ENCODE measurements at places on chromosomes 12 and 14.

GRCh38 chr14:103472939-103473338 lies 49.7 kb downstream of the CKB start:
- no peak for DNase-seq

GRCh38 chr12:115255257-115255656 lies 571.3 kb upstream of the TBX3 start:
- no peak for DNase-seq

- no peak for DNase-seq
Observed at GRCh38 chr12:124629789-124630480, 62.5 kb upstream of the NCOR2 start.

DNA sequence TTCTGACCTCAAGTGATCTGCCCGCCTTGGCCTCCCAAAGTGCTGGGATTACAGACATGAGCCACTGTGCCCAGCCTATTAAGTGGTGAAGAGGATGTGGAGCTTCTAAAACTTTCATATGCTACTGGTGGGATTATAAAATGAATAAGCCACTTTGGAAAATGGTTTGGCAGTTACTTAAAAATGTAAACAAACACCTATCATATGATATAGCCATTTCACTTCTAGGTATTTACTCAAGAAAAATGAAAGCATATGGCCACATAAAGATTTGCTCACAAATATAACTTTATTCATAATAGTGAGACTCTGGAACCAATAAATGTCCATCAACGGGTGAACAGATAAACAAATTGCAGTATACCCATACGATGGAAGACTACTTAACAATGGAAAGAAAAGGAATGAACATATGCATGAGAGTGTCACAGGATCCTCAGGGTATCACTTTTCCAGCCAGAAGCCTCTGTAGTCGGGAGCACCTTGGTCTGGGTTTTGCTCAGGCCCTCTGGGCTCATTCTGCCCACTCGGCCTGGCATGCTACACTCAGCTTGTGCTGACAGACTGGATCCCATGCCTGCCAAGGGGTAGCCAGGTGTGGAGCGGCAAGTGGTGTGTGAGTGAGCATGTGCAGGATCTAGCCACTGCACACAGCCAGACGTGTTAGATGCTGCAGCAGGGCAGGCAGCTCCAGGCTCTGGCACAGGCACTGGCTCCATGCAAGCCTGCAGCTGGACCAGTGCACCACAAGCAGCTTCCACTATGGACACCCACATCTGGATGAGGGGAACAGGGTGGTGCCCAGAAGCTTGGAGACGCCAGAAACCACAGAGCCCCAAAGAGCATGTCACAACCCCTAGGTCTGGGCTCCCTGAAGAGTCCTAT lies 213.2 kb upstream of the DIO3 start:
- no peak for DNase-seq

DNA sequence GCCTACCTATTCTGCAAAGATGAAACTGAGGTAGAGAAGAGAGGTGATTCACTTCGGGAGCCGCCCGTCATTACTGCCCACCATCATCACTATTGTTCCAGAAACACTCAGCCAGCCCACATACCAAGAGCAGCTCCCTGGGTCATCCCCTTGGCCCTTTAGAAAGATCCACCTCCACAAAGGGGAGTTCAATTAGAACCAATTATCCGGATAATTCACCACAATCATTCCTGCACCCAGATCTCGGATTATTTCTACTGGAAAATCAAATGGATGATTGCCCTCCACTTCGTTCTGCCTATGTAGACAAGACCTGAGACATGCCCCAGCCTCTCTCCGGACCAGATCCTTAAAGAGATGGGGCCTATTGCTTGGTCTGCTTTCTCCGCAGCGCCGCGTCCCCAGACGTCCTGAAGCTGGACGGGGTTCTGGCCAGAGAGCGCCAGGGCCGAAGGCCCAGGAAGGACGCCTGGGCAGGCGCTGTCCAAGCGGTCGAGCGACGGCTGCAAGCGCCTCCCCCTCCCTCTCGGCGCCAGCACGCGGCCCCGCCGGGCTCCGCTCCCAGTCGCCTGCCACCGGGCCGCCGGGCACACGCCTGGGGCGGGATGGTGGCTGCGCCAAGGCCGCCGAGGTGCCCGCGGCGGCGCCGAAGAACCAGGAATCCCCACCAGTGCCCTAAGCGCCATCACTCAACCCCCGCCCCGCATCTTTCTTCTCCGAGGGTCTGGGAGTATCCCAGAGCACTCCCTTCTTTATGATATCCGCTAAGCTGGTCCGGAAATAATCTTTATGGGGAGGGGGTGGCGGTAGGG lies 1.3 kb upstream of the ASCL1 start:
- DNase-seq, result peak; percentile 35

DNA sequence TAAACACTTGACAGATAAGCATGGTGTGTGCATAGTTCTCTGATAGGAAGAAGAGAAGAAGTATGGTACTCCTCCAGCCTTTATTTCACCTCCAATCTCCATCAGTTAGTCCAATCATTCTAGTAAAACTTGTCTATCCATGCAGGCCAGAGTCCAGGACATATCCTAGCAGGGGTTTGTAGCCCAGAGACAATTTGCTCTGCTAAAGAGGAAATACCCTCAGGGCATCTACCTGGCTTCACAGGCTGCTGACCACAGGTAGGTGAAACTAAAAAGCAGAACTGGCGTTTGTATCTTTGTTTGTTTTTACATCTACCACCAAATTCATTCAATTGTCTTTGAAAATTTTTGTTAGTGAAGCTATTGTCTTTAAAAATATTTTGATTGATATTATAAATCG lies 717.6 kb downstream of the FSCB start:
- DNase-seq, result no peak

- no peak for DNase-seq
Observed at GRCh38 chr12:1234073-1234472, 243.1 kb downstream of the ERC1 start.

- DNase-seq, result peak; percentile 30
Observed at GRCh38 chr12:117646520-117646919, 285.1 kb upstream of the NOS1 start.

- no peak for DNase-seq
Observed at GRCh38 chr12:44689587-44689986, 186.5 kb downstream of the NELL2 start.

DNA sequence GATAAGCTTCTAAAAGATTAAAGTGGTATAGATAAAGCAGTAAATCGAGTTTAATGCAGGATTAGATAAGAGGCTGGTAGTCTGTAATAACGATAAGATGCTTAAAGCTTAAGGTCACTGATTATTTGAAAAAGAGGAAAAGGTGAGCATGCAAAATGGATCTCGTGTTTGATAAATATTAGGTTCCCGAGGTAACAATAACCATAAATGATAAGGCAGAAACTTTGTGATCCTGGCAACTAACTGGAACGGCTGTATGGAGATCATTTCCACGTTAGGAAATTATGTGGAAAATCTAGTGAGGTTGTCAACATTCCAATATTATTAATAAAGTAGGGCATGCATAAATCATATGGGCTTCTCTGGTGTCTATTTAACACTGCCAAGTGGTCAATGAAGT lies 255.5 kb downstream of the EFCAB11 start:
- no peak for DNase-seq

GRCh38 chr12:124318278-124319020 lies 23.6 kb downstream of the RFLNA start:
- no peak for DNase-seq

GRCh38 chr14:95519699-95520098 lies 3.2 kb upstream of the SYNE3 start:
- DNase-seq, result no peak

DNA sequence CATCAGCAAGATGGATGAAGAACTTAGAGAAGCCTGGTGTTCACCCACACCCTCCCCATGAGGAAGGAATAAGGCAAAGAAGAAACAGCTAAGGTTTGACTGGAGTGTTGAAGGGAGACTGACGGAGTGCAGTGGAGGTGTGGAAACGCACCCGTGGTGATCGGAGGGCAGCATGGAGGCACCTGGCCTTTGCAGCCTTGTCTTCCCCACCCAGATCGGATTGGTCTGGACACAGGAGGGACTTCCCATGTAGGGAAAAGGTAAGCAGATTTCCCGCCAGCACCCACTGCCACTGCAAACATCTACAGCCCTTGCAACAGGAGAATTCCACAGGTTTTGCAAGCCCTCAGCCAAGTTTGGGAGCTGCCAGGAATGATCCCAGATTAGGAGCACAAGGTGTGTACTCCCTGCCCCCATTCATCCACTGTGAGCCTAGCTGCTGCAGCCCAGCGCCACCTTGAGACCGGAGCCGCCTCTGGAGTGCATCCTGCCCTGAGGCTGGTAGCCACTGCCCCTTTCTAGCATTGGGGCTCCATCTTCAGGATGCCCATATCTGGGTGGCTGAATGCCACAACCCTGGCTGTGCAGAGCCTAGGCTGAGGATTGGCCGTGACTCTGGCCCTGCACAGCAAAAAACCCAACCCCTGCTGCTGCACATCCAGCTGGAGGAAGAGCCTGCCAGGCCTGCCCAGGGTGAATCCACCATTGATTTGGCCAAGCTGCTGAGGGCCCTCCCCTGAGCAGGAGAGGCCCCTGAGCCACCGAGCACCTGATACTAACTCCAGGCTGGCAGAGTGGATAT lies 411.1 kb downstream of the TMEM121 start:
- DNase-seq, result no peak

DNA sequence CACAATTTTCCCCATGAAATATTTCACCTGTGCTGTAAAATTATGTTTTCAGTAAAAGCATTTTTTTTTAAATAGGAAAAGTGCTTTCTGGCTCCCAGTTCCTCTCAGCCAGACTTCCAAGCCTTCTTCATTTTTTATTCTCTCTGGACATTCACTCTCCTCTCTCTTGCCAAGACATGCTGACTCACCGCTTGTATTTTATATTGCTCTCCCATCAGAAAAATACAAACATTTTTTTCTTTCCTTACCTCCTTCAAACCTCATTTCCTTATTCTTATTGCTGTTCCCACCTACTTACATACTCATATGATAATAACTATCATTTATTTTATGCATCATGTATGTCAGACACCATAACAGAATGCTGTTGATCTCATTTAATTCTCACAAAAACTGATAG lies 37.7 kb upstream of the ZNF641 start:
- DNase-seq, result no peak

DNA sequence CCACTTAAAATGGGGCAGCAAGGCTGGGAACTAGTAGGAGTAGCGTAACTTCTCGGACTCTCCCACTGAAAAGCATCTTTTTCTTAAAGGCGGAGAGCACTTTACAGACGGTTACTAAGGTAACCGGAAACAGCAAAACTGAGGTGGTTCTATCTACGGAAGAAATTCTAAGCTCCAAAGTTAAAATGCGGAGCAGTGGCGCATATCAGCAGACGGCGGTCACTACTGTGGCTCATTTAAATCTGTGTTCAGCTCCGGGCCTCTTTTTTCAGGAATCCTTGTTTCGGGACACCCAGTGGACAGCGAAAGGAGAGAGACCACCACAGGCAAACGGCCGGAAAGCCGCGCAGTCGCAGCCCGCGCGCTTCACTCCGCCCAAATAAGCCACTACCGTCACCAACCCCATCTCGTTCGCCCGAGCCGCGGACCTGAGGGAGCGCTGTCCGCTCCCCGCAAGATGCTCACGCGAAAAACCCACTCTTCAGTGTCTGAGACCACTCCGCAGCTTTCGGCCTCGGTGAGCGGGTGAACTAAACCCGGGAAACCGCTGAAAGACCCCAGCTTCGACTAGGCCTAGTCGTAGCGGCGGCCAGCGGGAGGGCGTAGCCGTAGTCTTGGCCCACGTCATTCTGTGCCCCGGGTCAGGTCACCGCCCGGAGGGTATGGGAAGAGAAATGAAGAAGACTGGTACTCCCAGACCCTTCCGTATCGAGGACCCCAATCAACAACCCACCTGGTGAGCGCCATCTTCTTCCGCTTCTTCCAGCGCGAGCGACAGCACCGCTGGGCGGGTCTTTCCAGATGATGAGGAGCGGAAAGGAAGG lies at the start of gene SNW1:
Gene SNW1, minus strand, starts transcription at position 776 of the 824 bp plus-strand sequence. Its CDS starts 29 bp downstream, at position 747.
- no peak for DNase-seq

- no peak for DNase-seq
Observed at GRCh38 chr14:57652769-57653168, 159.1 kb upstream of the CCDC198 start.
